Keratinocyte (primary cell): ENCODE measurements at places on chromosomes 2 and 18. TPM values are rescaled to one million over a fixed set of nuclear protein-coding genes. Genes with fewer than 3 reads are reported as not detected.

The ECEL1 gene
- polyA plus RNA-seq = not detected in 3 replicates

The TFCP2L1 gene
- polyA plus RNA-seq = 29.4 to 35.8 TPM (median 31.0 TPM) in 3 replicates

The ANO7 gene
- polyA plus RNA-seq = 0.14 to 0.50 TPM (median 0.17 TPM) in 3 replicates

The SCG2 gene
- 0.08 to 0.10 TPM (median 0.08 TPM) in 3 replicates for polyA plus RNA-seq

The LOXL3 gene
- 0.21 to 0.57 TPM (median 0.26 TPM) in 3 replicates for polyA plus RNA-seq

The STARD6 gene
- polyA plus RNA-seq = 0.30 TPM in 1 of 3 replicates, not detected in the others

The BBS5 gene
- 2.0 to 2.4 TPM (median 2.1 TPM) in 3 replicates for polyA plus RNA-seq

The NRBP1 gene
- 144 to 157 TPM (median 148 TPM) in 3 replicates for polyA plus RNA-seq

The SIX3 gene
- not detected in 3 replicates for polyA plus RNA-seq

The SLC14A1 gene
- 0.06 to 0.23 TPM in 2 of 3 replicates, not detected in the other for polyA plus RNA-seq

The STPG4 gene
- 0.26 TPM in 1 of 3 replicates, not detected in the others for polyA plus RNA-seq

The DSG4 gene
- 0.18 to 0.50 TPM (median 0.19 TPM) in 3 replicates for polyA plus RNA-seq

The MAP3K20 gene
- polyA plus RNA-seq = 23.9 to 31.7 TPM (median 28.1 TPM) in 3 replicates
